Tibial nerve (tissue), 4 donors: ENCODE measurements at places on chromosomes 16 and 17. TPM values are rescaled to one million over a fixed set of nuclear protein-coding genes. Genes with fewer than 3 reads are reported as not detected.

Gene TSNAXIP1
- 4.5 TPM for total RNA-seq

Gene EFNB3
- total RNA-seq: not detected

Gene PDILT
- not detected for total RNA-seq

Gene RRAD
- total RNA-seq: 102 TPM

Gene KRT31
- not detected for total RNA-seq

Gene ABCC3
- total RNA-seq: 19.2 TPM

Gene GRAPL
- total RNA-seq: 3.6 TPM

Gene CDH1
- total RNA-seq: 32.9 TPM

Gene KRT17
- 1.5 TPM for total RNA-seq

Gene SARM1
- 5.4 TPM for total RNA-seq

Gene KCNJ2
- 9.4 TPM for total RNA-seq

Gene TAC4
- not detected for total RNA-seq

Gene ETV4
- 5.1 TPM for total RNA-seq

Gene HASPIN
- not detected for total RNA-seq

Gene FN3K
- 19.0 TPM for total RNA-seq

Gene RAB11FIP4
- 4.0 TPM for total RNA-seq

Gene SERPINF2
- 16.5 TPM for total RNA-seq

Gene CD300LB
- not detected for total RNA-seq

Gene MT1H
- total RNA-seq: 5.1 TPM

Gene MYO1D
- 46.8 TPM for total RNA-seq

Gene HSD11B2
- 2.9 TPM for total RNA-seq

Gene DHRS13
- total RNA-seq: 21.9 TPM

Gene SMG6
- 37.6 TPM for total RNA-seq

Gene TEPSIN
- total RNA-seq: 87.6 TPM

Gene HAP1
- total RNA-seq: 1.8 TPM

Gene BPTF
- 72.8 TPM for total RNA-seq

Gene SCRN2
- 68.6 TPM for total RNA-seq

Gene ATP1B2
- total RNA-seq: 3.9 TPM

Gene XAF1
- 25.2 TPM for total RNA-seq

Gene CSH2
- total RNA-seq: not detected

Gene MRPL28
- 66.6 TPM for total RNA-seq

Gene GPRC5C
- total RNA-seq: 96.4 TPM

Gene DRC3
- total RNA-seq: 5.0 TPM

Gene FA2H
- 22.5 TPM for total RNA-seq

Gene ARHGAP44
- 4.6 TPM for total RNA-seq

Gene CIITA
- 21.6 TPM for total RNA-seq

Gene CES5A
- total RNA-seq: not detected

Gene SPATA32
- total RNA-seq: not detected

Gene KRTAP4-9
- not detected for total RNA-seq

Gene SPNS3
- total RNA-seq: not detected

Gene UTS2R
- not detected for total RNA-seq

Gene KCTD19
- total RNA-seq: 0.20 TPM

Gene ADGRG1
- 50.7 TPM for total RNA-seq

Gene PPP1R1B
- 20.4 TPM for total RNA-seq

Gene WNK4
- 11.6 TPM for total RNA-seq

Gene RNF222
- 0.59 TPM for total RNA-seq

Gene SCGB1C2
- not detected for total RNA-seq

Gene ADAM11
- 0.42 TPM for total RNA-seq

Gene DOC2B
- 18.4 TPM for total RNA-seq
